Stimulated activated CD4-positive, alpha-beta T cell treated with anti-CD3 and anti-CD28 coated beads, Interleukin-1b, Interleukin-23, amount 100 ng/mL, for 1 hour (primary cell): ENCODE measurements at places on chromosomes 1 and 21.

- DNase-seq, result no peak
Observed at GRCh38 chr1:69191335-69191734, 376.4 kb upstream of the LRRC7 start.

DNA sequence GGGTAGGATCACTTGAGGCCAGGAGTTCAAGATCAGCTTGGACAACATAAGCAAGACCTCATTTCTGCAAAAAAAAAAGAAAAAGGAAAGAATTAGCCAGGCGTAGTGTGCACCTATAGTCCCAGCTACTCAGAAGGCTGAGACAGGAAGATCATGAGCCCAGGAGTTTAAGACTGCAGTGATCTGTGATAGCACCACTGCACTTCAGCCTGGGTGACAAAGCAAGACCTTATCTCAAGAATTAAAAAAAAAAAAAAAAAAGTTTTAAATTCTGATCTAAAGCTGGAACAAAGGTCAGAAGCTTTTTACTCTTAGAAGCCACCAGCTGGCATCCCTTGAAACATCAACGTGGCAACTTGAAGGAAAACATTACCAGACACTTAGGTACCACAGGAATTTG, 45.3 kb downstream of the HENMT1 start:
- DNase-seq, result no peak

DNA sequence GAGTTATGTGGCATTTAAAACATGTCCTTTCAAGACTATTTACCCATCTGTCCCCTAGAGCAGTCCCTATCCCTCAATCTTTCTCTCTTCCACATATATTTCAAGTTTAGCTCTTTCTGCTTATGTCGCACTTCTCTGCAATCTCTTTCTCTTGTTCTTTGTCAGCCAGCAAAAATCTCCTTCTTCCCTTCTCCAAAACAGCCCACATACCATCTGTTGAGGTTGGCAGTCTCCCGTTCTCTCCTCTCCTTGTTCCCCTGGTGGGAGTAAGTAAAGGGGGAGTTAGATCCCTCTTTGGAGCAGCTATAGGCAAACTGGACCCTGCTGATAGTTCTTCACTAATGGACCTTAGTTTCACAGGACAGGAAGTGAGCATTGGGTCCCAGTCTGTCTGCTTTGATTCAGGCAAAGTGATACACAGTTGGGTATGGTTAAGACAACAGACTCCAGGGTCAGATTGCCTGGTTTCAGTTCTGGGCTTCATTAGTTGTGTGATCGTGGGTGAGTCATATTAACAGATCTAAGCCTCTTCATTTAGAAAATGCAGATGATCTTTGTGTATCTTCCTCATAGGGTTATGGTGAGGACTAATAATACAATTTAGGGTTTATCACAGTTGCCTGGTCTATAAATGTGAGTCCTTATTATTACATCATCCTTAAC, 19.7 kb downstream of the BRINP2 start:
- no peak for DNase-seq

DNA sequence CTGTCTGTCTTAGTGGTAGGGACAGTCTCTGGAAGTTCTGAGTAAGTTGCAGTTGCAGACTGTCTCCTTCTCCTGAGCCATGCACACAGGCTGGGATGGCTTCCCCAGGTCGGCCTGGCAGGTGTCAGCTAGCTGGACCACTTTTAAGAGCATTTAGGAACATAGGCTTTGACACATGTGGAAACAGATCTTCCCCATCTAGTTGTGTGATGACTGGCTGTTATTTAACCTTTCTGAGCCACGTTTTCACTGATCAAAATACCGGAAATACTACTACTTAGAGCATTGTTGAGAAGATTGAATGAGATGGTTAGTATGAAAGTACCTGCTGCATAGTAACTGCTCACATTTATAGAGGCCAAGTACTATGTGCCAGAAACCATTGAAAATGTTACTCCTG, 6.2 kb upstream of the MAPKAPK2 start:
- DNase-seq, result no peak

GRCh38 chr1:15870421-15870820, 22.9 kb downstream of the SPEN start:
- no peak for DNase-seq

DNA sequence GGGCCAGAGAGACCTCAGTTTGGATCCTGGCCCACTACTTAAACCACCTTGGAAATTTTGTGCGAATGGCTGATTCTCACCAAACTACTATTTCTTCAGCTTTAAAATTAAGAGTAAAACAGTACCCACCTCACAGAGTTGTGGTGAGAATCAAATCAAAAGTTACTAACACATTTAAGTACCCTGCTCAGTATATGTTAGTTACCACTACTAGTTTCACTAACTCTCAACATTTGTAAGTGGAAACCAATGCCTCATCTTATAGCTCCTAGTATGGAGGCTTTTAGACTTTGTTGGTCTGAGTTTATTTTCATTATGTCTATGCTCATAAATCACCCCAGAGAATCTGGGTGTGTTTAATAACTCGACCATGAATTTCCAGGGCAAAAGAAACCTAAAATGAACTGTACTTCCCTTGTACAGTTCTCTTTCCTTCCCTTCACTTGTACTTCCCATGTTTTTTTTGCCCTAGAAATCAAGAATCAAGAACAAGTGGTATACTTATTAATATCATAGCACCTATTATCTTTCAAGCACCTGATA, 11.6 kb upstream of the SERBP1 start:
- DNase-seq, result no peak
